ENCODE measurements at places on chromosomes 5 and 9. TPM values are rescaled to one million over a fixed set of nuclear protein-coding genes. Genes with fewer than 3 reads are reported as not detected.

Gene EFNA5
- total RNA-seq = 1.3 TPM

DNA sequence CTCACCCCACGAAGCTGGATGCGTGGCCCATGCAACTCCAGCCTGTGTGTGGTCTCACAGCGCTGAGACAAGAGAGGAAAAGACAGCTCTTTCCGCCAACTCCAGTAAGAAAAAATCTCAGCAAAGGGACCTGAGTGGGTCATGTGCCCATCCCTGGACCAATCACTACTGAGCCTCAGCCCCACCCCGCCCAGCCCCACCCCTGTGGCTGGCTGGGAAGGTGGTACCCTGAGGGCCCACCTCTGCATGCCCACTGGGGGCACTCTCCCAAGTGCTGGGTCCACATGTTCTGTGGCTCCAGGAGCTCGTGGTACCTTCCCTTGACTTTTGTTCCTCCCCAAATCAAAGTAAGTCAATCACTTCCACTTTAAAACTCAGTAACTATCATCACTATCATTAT lies 105.1 kb upstream of the SMIM23 start:
- no peak for DNase-seq
- H3K36me3 ChIP-seq = no peaks in the 10 kb centered on the region
- no peaks in the 10 kb centered on the region for H3K4me1 ChIP-seq
- H3K27ac ChIP-seq = no peak overlapping the region
- no peak overlapping the region for H3K4me3 ChIP-seq
- no peaks in the 10 kb centered on the region for H3K27me3 ChIP-seq

- H3K4me1 ChIP-seq = peaks cover 20% of the 10 kb centered on the region
- H3K4me3 ChIP-seq = no peak overlapping the region
- H3K27ac ChIP-seq = no peak overlapping the region
Measured at GRCh38 chr5:34715711-34716110, 59.6 kb downstream of the RAI14 start.

GRCh38 chr5:93079046-93079445 lies 502.0 kb downstream of the NR2F1-AS1 start:
- H3K4me3 ChIP-seq = no peak overlapping the region
- peaks cover 11% of the 10 kb centered on the region for H3K4me1 ChIP-seq
- no peaks in the 10 kb centered on the region for H3K27me3 ChIP-seq

Gene ZNF366
- under 0.01 TPM for total RNA-seq

- peak overlapping the region; percentile 55 for H3K27ac ChIP-seq
- H3K4me1 ChIP-seq = peaks cover 7% of the 10 kb centered on the region
- DNase-seq = peak; percentile 21
- no peaks in the 10 kb centered on the region for H3K36me3 ChIP-seq
Measured at GRCh38 chr5:144510845-144511579, 340.3 kb downstream of the KCTD16 start.

DNA sequence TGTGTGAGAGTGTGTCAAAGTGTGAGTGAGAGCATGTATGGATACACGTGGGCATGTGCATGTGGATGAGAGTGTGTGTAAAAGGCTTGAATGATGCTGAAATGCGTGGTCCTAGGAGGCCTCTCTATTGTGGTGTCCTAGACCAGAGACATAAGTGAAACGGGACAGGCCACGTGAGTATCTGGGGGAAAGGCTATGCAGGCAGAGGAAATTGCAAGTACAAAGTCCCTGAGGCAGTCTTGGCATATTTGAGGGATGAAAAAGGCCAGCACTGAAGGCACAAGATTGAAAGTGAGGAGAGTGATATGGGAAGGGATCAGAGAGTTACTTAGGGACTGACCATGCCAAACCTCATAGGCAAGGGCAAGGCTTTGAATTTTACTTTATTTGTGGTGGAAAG lies 67.2 kb upstream of the CCDC152 start:
- no peak for DNase-seq
- no peaks in the 10 kb centered on the region for H3K36me3 ChIP-seq
- no peaks in the 10 kb centered on the region for H3K4me1 ChIP-seq
- H3K27ac ChIP-seq = no peak overlapping the region

All from body of pancreas (tissue), 4 donors.